ENCODE measurements at places on chromosomes 7 and 10. TPM values are rescaled to one million over a fixed set of nuclear protein-coding genes. Genes with fewer than 3 reads are reported as not detected.

Gene RBP3
- total RNA-seq, result not detected

Gene PAX4
- not detected for total RNA-seq

Gene PYROXD2
- total RNA-seq, result 2.2 TPM

Gene VTI1A
- total RNA-seq, result 45.6 TPM

Gene SMO
- 36.0 TPM for total RNA-seq

Gene KIAA1217
- total RNA-seq, result 166 TPM

Data from Caco-2 (cell line).